GM03348 (cell line): ENCODE measurements at places on chromosomes 7 and 10.
A peak's percentile ranks its signal among the peaks of the same experiment; 100 is the strongest.

DNA sequence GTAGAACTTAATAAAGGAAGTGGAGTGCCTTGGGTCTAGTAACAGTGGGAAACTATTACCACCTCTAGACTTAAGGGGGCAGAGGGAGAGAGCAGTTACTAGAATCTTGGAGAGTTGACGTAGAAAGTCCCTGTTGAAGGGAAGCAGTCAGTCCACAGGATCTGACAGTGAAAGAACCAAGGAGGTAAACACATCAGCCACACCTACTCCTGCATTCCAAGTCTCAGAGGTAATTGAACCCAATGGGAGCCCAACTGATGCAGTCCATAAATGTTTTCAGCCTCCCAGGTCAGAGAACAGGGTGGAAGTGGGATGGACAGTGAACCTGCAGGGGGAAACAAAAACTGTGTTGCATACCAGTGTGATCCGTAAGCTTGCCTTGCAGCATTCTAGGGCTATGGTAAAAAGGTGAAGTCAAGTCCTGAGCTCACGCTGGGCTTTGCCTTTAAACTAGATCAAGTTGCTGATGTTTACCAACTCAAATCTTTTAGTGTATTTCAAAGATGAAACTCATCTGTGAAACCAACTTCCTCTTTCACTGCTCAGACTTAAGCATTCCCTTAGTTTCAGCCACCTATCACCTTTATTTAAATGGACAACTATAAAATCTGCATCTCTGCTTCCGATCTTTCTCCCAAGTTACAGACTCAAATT, 57.2 kb downstream of the SLC16A12 start:
- DNase-seq = no peak

GRCh38 chr10:6586501-6586900, 6.4 kb upstream of the PRKCQ start:
- DNase-seq = no peak

DNA sequence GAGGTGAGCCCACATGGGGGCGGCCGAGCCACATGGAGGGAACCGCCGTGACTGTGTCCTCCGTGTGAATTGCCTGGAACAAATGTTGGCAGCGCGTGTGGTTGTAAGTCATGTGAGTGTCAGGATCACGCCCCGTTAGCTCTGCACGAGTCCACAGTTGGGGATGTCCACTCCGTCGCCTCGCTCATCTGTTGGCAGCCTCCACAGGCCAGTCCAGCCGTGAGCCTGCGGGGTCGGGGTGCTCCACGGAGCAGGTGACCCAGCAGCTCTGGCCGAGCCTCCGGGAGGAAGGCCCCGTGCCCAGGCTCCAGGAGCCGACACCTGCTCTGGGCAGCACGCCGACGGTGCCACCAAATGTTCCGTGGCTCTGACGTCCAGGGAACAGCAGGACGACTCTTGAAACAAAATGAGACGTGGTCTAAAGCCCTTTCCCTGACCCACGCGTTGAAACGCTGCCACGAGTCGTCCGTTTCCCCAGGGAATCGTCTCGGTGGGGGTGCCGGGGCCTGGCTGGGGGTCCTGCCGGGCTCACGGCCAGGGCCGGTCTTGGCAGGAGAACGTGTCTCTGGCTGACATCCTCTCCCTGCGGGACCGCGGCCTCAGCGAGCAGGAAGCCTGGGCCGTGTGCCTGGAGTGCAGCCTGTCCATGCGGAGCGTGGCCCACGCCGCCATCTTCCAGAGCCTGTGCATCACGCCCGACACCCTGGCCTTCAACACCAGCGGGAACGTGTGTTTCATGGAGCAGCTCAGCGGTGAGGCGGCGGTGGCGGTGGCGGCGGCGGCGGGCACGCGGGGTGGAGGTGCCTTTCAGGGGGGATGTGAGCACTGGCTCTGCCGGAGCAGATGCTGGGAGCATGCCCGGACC, 7.0 kb downstream of the KNDC1 start:
- DNase-seq = no peak

DNA sequence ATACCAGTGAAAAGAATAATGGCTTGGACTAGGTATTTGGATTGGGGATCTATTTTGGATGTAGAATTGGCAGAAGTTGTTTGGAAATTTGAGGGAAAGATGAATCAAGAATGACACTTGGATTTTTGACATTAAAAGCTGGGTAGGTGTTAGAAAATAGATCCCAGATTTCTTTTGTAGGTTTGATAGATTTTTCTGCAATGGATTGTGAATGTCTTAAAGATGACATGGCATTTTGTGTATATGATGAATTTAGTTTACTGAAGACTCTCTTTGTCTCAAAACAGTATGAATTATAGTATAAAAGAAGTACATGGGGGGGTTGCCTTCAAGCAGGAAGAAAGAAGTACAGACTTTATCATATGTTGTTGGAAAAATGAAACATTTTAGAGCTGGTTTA, 75.8 kb downstream of the MPLKIP start:
- DNase-seq = no peak

DNA sequence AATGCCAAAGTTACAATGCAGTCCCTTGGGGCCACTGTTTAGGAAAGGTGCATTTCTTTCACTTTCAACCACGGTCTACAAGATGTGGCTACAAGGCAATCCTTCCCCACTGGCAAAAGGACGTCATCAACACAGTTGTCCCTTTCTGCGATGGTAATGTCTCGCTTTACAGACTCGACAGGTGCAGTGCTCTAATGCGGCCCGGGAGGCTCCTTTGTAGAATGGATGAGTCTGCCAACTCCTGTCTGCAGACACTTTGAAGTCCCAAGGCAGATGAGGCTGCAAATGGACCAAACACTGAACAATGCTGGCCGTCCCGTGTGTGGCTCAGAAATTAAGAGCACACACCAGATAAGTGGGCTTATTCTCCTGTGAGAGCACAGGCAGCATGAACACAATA, 133.7 kb downstream of the PIP4K2A start:
- DNase-seq = no peak

GRCh38 chr7:44150966-44151941, 10.1 kb upstream of the MYL7 start:
- DNase-seq = no peak

DNA sequence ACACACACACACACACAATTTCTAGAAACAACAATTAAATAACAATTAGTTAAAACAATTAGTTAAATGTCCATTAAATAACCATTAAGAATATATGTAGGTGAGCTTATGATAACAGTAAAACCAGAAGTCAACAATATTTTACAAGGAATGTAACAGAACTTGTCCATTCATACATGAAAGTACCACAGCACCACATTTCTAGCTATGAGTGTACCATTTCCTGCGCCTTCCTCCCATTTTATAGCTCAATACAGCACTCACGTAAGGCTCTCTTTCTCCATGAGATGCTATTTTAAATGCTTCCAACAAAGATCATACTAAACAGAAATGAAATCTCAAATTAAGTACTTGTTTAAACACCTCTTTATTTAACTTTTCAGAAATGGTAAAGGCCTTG, 367.3 kb upstream of the ZWINT start:
- no peak for DNase-seq

GRCh38 chr10:87177-88080, 38.3 kb upstream of the TUBB8 start:
- no peak for DNase-seq

DNA sequence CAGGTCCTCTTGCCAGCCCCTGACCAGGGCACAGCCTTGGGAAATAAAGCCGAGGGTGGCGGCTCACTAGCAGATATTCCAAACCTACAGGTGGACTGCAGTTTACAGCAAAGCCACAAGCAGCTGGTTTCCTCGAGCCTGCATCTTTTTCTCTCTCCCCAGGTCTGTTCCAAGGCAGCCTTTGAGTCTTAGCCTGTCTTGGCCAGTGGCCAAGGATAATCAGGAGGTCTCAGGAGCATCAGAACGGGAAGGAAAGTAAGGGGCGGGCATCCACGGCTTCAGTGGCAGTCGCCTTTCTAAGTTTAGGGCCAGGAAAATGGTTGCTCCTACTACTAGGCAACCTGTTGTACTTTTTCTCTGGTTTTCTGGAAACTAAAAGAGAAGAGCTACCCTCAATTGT, 219.7 kb upstream of the ZMIZ1 start:
- no peak for DNase-seq

GRCh38 chr10:58856508-58857240, 319.8 kb upstream of the PHYHIPL start:
- peak; percentile 93 for DNase-seq

GRCh38 chr10:93406364-93407145, 75.6 kb downstream of the MYOF start:
- DNase-seq = no peak

GRCh38 chr7:29957521-29958310, 31.9 kb downstream of the SCRN1 start:
- no peak for DNase-seq

- no peak for DNase-seq
Observed at GRCh38 chr10:119308089-119308488, 100.7 kb downstream of the GRK5 start.

DNA sequence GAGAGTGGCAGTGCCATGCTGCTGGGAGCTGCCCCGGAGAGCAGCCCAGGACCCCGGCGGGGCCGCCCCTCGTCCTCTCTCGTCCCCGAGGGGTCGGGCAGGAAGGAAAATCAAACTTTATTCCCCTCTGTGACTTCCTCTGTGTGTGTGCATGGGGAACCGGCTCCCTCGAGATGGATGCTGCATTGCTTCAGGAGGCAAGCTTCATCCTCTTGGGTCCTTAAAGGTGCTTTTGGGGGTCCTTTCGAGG, 726 bp downstream of the MCU start:
- no peak for DNase-seq

DNA sequence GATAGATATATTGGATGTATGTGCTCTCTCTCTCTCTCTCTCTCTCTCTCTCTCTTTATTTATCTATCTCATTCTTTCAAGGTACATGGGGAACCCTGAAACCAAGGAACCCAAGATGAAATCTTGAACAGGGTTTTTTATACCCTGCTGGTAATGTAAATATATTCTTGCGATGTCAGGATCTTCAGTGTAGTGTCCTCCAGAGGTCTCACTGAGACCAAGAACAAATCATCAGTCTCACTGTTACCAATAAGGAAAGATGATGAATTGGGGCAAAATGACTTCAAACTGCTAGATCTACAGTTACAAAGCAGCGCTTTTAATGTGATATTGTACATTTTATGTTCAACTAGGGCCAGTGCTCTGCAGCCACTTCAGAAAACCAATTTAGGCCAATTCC, 423.5 kb downstream of the ANKRD7 start:
- no peak for DNase-seq

GRCh38 chr10:24331457-24331856, 122.5 kb downstream of the KIAA1217 start:
- DNase-seq = no peak

GRCh38 chr7:129162732-129163131, 18.2 kb downstream of the TSPAN33 start:
- DNase-seq = no peak

GRCh38 chr7:145497911-145498525, 618.6 kb upstream of the CNTNAP2 start:
- no peak for DNase-seq

GRCh38 chr7:22433710-22434460, 66.1 kb downstream of the STEAP1B start:
- no peak for DNase-seq

GRCh38 chr7:101728128-101728527, 89.3 kb upstream of the CUX1 start:
- no peak for DNase-seq

DNA sequence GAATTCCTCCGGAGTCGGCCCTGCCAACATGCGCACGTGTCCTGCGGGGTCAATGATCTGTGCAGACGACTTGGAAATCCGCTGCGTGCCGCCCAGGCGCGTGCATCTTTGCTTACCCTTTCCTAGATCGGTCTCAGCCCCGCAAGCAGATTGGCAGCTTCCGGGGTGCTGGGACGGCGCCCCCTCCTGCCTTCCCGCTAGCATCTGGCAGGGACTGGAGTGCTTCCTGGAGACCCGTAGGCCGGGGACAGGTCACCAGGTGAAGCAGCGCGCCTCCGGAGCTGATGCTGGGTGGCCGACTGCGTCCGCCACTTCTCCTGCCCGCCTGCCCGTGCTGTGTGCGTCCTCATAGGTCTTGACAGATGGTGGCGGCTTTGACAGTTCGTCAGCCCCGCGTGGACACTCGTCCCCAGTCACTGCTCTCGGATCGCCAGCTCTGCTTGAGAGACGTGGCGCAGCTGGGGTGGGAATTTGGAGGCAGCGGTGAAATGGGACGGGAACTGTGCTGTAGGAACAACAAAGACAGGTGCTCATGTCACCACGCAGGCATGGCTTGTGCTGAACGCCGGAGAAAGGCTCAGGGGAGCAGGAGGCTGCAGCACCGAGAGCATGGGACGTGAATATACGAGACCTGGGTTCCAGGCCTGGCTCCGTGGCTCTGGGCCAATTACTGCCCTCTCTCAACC, 21.9 kb upstream of the KCNK18 start:
- DNase-seq = no peak

- DNase-seq = no peak
Observed at GRCh38 chr10:124245191-124245590, 151.8 kb upstream of the CHST15 start.

GRCh38 chr10:92891885-92892690, 43.8 kb downstream of the EXOC6 start:
- DNase-seq = peak; percentile 6

- no peak for DNase-seq
Observed at GRCh38 chr10:84159076-84159685, 14.4 kb upstream of the GPR15LG start.

- DNase-seq = no peak
Observed at GRCh38 chr10:3763035-3763456, 22.0 kb downstream of the KLF6 start.

DNA sequence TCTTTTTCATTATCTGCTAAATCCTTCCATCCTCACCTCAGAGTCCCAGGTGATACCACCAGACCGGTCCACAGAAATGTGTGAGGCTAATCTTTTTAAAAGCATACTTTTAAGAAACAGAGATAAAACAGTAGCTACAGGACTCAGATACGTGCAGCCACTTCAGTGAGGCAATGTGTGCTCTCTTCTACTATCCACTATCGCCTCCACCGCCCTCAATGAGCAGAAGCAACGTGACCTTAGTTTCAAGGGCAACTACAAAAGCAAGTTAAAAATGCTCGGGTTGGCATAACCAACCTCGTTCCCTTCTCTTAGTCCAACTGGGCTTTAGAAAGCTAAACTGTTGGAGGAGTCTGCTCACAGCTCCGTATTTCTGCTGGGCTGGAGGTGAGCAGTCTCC, 4.2 kb downstream of the FGFR2 start:
- DNase-seq = no peak

DNA sequence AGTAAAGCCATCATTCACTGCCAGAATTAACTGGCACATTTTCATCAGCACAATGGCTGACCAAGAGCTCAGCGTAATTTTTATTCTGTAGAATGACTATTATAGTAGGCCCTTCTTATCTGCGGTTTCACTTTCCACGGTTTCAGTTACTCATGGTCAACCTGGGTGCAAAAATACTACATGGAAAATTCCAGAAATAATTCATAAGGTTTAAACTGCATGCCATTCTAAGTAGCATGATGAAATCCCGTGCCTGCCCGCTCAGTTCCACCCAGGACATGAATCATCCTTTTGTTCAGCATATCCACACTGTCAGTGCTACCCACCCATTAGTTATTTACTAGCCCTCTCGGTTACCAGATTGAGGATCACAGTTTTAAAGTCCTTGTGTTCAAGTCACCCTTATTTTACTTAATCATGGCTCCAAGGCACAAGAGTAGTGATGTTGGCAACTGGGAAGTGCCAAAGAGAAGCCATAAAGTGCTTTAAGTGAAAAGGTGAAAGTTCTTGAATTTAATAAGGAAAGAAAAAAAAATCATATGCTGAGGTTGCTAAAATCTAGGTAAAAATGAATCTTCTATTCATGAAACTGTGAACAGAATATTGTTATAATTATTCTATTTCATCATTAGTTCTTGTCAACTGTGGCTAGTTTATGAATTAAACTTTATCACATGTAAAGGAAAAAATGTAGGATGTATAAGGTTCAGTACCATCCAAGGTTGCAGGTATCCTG, 204.9 kb downstream of the DOCK4 start:
- peak; percentile 32 for DNase-seq
